ENCODE measurements at places on chromosomes 6 and 20.

DNA sequence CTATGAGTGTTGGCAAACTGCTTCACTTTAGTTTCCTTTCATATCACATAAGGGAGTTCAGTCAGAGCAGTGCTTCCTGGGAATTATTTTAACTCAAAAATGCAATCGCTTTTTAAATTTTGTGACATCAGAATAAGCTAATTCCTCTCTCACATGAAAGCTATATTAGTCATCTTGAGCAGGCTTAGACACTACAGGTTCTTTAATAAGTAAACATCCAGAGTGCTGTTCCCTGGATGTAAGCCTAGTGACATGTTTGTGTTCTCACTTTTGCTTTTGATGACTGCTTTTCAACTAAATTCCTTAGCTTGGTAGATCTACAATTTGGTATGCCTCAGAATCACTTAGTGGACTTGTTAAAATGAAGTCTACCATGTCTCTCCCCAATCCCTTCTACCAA lies 252.7 kb upstream of the POU3F2 start:
- DNase-seq, result no peak

- no peak for DNase-seq
Measured at GRCh38 chr6:1412901-1413300, 23.5 kb downstream of the FOXF2 start.

- no peak for DNase-seq
Measured at GRCh38 chr6:169626649-169627048, 75.2 kb downstream of the WDR27 start.

DNA sequence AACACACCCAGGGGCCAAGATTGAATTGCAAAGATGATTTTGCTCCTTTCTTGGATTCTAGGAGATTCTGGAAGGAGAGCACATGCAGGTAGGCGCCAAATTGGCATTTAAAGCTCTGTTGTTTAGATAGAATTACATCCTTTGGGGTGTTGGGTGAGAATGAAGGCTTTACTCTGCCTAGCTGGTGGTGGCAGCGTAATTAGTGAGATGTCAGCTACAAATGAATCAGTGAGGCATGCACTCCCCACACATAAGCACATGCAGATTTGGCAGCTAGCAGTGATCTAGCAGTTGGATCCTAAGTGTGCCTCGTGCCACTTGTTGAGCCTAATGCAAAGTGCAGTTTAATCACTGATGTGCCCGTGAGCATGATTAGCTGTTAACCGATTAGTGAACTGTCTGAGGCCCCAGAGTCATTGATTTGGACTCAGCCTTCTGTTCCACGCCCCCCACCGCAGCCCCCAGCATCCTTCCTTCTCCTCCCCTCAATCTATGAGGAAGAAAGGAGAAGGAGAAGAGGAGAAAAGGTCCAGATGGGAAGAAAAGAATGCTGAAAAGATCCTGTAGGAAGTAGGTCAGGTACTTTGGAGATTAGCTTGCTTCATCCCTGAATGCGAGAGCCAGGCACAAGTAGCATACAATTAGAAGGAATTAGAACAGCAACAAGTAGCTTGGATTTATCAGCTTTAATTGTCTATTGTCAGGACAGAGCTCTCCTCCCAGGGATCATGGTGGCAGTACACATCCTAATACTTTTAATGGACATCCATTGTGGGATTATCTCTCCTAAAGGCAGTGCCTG lies 6.0 kb upstream of the PRDM1 start:
- DNase-seq, result no peak

DNA sequence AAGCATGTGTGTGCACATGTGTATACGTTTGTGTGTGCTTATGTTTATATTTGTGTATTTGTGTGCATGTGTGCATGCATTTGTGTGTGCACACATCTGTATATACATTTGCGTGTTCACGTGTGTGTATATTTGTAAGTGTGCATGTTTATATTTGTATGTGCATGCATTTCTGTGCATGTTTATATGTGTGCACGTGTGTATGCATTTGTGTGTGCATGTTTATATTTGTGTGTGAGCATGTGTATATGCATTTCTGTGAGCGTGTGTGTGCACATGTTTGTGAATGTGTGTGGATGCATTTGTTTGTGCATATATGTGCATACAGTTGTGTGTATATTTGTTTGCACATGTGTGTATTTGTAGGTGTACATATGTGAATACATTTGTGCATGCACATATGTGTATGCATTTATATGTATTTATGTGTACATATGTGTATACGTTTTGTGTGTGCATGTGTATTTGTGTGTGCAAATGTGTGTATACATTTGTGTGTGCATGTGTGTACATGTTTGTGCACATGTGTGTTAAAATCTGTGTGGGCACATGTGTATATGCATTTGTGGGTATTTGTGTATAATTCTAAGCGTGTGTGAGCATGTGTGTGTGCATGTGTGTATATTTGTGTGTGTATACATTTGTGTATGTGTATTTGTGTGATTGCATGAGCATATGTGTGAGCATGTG lies 140.4 kb upstream of the AFDN start:
- DNase-seq, result no peak

- DNase-seq, result no peak
Measured at GRCh38 chr20:32988008-32988407, 16.2 kb downstream of the SUN5 start.

- no peak for DNase-seq
Measured at GRCh38 chr6:122997541-122998150, 1.6 kb downstream of the CLVS2 start.

DNA sequence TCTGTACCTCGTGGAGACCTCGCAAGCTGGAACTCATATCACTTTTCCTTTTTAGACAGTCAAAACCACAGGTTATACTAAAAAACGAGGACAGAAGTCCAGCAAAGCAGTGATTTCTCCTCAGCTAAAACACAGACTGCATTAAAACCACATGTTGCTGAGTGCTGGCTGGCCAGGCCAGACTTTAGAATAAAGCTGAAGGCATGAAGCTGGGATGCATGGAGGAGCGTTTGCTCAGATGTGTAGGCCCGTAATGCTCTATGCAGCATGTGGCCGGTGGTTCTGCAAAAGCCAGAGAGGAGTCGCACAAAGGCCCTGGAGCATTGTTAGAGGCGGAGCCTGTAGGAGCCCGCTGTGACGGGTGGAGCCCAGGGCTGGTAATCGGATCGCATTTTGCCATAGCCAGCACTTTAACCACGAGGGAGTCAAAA lies 83.6 kb downstream of the SMOC2 start:
- DNase-seq, result no peak

DNA sequence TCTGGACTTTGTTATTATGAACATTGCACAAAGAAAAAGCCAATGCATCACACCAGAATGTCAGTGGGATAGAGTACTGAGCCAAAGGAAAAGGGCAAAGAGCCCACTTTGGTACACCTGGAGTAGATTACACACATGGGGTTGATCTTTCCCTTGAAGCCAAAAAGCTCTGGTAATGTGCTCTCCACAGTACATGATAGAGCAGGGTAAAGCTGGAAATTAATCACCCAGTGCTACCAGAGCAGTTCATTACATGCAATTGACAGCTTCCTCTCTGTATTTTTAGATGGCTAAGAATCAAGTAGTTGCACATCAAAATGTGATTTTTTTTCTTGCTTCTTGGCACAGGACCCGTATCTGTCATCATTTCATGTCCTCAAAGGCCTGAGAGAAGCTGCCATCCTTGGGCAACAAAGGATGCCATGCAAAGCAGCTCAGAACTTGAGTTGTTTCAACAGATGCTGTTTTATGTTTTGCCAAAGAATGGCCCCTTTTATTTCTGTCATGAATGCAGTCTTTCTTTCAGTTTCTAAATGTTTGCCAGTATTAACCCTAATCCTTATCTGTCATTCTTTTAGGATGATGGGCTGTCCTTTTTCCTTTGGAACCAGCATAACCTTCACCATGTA lies 88.1 kb downstream of the HDGFL1 start:
- DNase-seq, result no peak

DNA sequence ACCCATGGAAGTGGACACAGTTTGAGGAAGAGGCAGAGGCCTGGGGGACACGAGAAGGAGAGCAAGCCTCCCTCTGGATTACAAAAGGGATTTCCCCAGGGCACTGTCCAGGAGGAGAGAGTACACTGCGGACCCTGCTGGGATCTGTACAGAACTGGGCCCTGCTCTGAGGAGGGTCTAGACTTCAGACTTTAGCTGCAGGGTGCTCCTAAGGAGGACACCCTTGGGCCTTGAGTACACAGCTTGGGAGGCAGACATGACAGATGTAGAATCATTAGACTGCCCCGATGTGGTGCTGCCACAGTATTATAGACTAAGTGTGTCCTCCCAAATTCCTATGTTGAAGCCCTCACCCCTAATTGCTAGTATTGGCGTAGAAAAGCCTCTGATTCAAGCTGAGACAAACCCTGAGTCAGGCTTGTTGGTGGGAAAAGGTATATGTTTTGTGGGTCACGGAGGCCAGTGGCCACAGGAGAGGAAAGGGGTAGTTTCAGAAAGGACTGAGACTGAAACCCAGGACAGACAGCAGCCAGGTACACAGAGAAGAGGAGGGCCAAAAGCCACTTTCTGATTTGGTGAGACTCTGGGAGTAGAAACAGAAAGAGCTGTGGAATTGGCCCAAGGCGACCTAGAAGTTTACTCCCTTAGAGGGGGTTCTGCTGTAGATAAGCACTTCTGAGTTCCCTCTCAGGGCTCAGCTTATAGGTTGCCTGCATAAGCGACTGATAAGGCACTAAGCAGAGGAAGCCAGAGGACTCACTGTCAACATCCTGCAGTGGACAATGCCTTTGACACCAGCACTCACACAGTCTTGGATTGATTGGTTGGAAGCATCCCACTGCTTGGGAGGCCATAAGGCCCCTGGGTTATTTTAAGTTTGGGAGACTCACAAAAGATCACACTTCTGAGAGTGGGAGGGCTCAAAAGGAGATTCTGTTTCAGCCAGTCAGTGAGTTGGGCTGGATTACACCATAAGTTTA lies 16.5 kb upstream of the SH3BGRL2 start:
- no peak for DNase-seq

DNA sequence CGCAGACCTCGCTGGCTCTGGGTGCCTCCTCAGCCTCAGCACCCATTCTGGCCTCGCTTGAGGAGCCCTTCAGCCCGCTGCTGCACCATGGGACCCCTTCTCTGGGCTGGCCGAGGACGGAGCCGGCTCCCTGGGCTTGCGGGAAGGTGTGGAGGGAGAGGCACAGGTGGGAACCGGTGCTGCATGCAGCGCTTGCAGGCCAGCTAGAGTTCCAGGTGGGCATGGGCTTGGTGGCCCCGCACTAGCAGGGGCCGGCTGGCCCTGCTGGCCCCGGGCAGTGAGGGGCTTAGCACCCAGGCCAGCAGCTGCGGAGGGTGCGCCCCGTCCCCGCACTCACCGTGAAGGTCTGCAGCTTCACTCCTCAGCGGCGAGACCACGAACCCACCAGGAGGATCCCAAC lies 30.4 kb downstream of the DEFB114 start:
- no peak for DNase-seq

GRCh38 chr20:13305284-13305683 lies 84.2 kb downstream of the ISM1 start:
- DNase-seq, result no peak

GRCh38 chr6:16964553-16965499 lies 137.0 kb upstream of the STMND1 start:
- DNase-seq, result no peak

GRCh38 chr6:40473026-40473425 lies 114.1 kb downstream of the LRFN2 start:
- DNase-seq, result no peak

DNA sequence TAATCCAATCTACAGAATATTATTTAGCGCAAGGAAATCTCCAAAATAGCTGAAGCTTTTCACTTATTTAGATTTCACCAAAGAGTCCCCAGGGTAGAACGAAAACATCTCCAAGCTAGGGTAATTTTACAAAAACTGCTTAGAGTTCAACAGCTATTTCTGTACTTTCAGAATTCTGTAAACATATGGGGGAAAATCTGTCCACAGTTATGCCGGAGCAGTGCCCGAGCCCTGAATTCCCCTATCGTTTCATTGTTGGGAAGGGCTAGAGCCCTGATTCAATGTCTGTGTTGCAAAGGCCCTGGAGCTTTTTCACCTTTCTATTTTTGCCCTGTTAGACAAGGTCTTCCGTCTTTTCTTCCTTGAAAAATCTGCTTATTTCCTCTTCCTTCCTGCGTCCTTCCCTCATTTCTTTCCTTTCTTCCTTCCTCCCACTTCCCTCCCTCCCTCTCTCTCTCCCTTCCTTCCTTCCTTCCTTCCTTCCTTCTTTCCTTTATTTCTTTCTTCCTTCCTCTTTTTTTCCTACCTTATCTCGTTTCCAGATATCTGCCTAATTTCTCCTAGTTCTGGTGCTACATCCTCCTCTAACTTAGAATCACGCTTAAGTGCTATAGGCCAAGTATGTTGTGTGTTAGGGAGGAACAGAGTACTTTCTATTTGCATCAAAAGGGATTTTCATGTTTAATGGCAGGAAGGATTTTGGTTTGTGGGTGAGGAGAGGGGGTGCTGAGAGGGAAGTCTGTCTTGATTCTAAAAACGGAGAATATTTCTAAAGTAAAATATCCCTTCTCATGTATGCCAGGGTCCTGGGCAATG lies 122.5 kb upstream of the BMP2 start:
- DNase-seq, result no peak

DNA sequence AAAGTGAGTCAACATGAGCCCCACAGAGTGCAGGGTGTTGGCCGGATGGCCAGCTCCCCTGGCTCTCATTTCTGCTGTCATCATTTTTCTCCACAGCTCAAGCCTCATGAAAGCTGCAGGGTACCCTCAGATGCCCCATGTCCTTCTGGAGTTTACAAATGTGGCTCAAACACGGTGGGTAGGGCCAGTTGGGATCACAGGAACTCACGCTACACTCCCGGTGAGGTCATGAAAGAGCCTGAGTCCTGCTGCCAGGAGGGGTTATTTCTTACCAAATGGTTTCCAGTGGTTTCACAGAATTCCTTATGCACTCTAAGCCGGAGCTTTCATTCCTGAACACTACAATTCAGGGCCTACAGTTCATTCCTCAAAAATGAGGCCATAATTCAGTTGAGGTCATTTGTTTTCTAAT lies 78.7 kb downstream of the TMEM170B start:
- peak; percentile 83 for DNase-seq

GRCh38 chr6:159766906-159767305 lies 5.1 kb downstream of the ACAT2 start:
- DNase-seq, result no peak

GRCh38 chr6:35031611-35032529 lies 109.3 kb downstream of the TCP11 start:
- DNase-seq, result no peak

- no peak for DNase-seq
Measured at GRCh38 chr6:77337392-77337791, 125.9 kb downstream of the HTR1B start.

- no peak for DNase-seq
Measured at GRCh38 chr6:132960720-132961119, 146.4 kb downstream of the RPS12 start.

DNA sequence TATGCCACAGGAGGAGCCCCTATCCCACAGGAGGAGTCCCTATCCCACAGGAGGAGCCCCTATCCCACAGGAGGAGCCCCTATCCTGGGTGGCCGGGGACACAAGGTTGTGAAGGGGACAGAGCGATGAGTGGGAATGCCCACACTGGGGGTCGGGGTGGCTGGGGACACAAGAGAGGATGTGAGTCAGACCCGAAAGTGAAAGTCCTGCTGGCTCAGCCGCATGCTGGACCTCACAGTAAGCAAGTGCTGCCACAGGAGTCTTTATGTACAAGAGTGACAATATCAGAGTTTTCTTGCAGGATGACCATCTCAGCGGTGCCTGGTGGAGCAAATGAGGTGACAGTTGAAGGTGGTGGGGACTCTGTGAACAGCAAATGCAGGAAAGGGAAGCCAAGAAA lies 93.7 kb downstream of the PSMB1 start:
- DNase-seq, result no peak
